ENCODE measurements at places on chromosomes 16 and 17.

- DNase-seq, result peak; percentile 31
Measured at GRCh38 chr17:40646791-40647623, 611 bp downstream of the SMARCE1 start.

DNA sequence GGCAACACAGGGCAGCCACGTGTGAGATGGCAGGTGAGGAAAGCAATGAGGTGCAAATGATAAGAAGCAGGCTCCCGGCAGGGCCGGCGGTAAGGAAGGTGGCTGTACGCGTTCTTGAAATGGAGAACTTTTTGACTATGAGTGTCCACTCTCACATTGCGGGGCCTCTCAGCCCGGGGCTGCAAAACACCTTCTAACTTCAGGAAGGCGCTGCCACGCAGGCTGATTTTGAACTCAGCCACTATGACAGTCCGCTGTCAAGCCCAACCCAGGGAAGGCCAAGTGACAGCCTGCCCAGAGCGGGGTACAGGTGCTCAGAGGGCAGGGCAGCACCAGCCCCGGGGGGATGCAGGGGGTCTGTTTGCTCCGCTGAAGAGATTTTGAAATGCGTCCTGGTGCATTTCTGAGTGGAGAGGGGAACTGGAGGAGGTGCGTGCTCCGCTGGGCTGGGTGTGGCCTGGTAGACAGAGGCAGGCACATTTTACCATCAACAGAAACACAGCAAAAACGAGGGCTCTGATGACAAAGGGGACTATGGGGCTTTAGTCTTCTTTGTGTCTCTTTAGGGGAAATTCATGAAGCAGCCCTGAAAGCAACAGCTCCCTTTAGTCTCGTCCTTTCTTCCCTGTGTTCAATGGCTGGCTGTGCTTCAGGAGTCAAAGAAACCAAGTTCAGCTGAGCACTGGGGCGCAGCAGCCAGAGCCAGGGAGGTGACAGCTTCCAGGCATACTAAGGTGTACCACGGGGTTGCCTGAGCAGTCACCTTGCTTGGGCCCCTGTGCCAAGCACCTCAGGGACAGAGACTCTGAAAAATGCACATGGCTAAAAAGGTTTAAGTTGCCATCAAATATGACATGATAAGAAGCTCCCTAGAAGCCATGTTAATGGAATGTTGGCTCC lies 14.6 kb upstream of the SREBF1 start:
- no peak for DNase-seq

DNA sequence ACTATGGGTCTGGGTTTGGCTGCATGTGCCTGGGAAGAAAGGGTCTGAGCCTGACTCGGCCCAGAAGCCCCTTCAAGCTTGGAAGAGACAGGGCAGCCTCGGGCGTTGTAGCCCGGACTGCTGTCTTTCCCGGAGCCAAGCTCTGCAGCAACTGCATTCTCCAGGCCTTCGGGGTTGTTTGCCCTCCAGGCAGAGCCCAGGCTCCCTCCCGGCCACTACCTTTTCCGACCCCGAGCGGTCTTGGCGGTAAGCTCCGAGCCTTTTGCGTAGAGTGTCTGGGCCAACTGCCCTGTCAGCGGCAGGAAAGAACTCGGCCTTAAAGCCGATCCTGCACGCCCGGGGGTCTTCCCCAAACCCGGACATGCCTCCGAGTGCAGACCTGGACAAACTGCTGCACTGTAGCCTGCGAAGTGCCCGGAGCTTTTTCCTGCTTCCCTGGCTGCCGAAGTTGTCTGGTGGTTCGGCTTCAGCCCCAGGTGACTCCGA lies 1.3 kb downstream of the LHX1 start:
- DNase-seq, result no peak

DNA sequence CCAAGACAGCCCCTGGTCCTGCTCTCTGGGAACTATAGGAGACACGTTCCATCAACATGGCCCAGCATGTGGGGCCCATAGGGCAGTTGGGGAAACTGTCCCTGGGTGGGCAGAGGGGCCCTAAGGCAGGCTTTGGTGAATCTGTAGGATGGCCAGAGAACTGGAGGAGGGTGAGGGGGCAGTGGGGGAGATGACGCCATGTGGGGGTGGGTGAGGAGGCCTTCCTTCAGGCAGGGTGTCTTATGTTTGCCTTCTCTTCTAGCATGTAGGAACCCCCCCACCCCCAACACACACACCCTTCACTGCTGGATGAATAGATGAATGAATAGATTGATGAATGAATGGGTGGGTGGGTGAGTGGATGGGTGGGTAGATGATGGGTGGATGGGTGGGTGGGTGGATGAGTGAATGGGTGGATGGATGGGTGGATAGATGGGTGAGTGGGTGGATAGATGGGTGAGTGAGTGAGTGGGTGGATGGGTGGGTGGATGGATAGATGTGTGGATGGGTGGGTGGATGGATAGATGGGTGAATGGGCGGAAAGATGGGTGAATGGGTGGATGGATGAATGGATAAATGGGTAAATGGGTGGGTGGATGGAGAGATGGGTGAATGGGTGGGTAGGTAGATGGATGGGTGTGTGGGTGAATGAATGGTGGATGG lies 2.5 kb upstream of the CBFA2T3 start:
- no peak for DNase-seq

DNA sequence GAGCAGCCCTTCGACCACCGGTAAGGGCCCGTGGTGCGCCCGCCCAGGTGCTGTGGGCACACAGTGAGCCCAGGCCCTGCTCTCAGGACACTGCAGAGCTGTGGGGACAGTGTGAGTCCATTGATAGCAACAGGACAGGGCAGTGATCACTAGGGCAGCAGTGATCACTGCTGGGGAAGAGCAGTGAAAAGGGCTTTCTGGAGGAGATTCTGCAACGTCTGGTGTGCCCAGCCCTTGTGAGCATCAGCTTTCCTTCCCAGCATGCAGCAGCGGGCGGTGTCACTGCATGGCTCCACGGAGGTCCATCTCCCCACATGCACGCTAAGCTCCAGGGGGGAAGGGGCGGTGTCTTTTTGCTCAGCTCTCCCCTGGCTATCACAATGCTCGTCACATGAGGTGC lies 32.1 kb downstream of the MAP1LC3B start:
- DNase-seq, result no peak

DNA sequence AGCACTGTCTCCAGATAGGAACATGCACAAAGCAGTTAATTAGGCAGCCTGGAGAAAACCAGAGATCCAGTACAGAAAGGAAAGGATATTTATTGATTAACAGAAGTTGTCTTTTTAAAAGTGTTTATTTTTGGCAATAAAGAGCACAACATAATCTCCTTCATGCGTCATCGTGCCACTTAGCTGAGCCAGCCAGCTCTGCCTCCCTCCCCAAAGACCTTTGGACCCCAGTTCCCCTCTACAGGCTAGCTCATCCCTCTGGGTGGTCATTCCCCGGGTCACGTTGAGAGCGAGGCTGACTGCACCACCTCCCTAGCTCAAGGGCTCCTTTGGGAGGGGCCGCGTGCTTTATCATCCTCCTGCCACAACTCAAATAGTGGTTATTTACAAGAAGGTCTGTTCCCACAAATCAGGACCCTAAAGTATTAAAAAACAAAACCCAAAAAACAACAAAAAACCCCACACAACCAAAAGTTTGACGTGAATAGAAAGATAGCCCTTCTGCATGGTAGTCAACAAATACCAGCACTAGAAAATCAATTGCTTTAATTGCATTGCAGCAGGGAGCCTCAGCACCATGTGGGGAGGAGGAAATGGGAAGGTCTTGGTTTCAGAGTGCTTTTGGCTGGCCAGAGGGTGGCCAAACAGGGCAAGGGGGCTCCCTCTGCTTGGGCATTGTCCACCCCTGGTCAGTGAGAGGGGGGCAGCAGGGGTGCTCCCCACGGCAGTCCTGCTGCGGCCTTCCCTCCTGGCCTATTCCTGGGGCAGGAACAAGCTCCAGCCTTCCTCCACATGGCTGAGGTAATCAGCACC lies 9.6 kb downstream of the POLR2C start:
- DNase-seq, result no peak

- DNase-seq, result no peak
Measured at GRCh38 chr16:568401-569258, 1.1 kb upstream of the PIGQ start.

- DNase-seq, result no peak
Measured at GRCh38 chr17:17410357-17410756, 66.4 kb upstream of the MED9 start.

GRCh38 chr17:16380640-16381495 lies at the start of gene UBB:
TSS of gene UBB (plus strand) at chr17:16381091. CDS start at chr17:16381908, 817 bp downstream.
- peak; percentile 92 for DNase-seq

DNA sequence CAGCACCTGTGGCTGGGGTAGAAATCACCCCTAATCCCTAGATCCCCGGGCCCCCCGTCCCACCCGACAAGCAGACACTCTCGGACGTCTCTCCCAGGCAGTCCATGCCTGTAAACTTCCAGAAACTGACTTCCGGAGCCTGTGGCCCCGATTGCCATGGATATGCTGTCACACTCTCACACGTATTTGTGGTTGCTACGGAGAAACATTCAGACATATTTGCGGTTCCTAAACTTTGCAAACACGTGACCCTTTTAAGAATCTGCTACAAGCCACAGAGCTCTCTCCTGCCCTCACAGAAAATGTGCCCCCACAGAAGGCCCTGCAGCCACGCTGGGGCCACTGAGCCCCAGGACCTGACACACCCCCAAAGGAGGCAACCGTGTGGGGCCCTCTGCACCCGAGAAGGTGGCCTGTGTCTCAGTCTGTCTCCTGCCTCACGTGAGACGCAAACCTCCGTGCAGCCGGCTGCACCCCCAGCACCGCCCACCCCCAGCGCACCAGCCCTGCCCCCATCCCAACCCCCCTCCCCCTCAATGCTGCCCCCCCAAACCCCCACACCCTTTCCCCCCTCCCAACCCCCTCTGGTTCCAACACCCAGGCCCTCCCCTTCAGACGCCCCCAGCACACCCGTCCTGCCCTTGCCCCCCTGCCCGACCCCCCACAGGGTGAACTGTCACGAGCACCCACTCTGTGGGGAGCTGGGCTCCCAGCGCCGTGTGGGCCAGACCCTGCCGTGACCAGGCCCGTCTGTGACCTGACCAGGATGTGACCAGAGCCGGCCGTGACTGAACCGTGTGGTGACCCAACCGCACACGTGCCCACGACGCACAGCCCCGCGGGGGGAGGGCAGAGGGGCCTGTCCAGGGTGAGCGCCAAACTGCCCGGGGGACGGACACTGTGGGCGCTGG lies 66.3 kb upstream of the METRNL start:
- no peak for DNase-seq

DNA sequence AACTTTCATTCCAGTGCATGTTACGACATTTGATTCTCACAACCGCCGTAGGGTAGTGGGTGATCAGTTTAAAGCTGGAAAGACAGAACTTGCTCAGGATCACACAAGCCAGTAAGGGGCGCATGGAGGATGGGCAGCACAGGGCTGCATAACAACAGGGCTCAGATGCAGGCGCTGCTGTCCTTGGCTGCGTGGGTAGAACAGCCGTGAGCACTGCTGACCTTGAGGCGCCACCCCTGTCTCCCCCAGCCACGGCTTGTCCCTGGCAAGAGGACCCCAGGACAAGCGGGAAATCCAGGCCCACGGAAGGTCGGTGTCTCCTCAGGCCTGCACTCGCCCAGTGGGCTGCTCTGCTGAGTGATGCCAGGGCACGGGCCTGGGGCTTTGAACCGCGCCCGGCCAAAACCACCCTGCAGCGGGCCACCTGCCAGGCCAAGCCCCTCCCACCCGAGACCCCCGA lies 84.7 kb downstream of the LMF1 start:
- DNase-seq, result no peak

GRCh38 chr16:4239020-4239419 lies 2.9 kb downstream of the SRL start:
- no peak for DNase-seq

GRCh38 chr17:69870751-69871199 lies 204.2 kb upstream of the KCNJ16 start:
- no peak for DNase-seq

GRCh38 chr17:35129154-35129972 lies 7.9 kb downstream of the FNDC8 start:
- no peak for DNase-seq

GRCh38 chr16:58516768-58517107 lies 1.4 kb downstream of the SETD6 start:
- DNase-seq, result no peak

DNA sequence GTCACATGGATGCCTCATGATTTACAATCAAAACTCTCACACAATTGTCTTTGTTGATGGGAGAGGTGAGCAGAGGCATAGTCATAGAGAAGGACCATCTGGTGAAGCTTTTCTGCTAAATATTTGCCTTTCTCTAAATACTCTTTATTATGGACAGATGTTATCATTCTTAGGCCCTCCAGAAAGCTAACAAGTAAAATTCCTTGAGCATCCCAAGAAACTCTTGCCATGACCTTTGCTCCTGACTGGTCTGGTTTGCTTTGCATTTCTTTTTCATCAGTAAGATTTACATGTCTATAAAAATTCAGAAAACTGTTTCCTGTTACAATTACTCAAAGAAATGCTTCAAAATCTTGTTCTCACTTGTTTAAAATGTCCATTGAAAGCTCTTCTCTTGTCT lies 1336.6 kb upstream of the CDH8 start:
- DNase-seq, result no peak

DNA sequence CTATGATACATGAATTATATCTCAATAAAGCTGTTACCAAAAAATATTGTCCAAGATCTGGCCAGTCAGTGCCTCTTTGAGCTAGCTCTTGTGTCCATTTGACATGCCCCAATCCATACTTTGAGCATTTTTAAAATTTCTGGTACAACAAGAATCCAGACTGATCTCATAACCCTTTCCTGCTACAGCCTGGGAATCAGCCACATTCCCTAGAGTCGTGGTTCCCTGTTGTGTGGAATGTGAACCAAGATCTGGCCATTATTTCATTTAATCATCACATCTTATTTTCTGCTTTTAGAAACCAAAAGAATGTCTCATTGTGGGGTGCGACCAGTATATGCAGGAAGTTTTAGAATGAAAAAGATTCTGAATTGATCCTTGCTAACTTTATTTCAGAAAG lies 34.3 kb upstream of the RPRML start:
- DNase-seq, result no peak

- DNase-seq, result no peak
Measured at GRCh38 chr17:64992325-64992802, 64.2 kb downstream of the GNA13 start.

DNA sequence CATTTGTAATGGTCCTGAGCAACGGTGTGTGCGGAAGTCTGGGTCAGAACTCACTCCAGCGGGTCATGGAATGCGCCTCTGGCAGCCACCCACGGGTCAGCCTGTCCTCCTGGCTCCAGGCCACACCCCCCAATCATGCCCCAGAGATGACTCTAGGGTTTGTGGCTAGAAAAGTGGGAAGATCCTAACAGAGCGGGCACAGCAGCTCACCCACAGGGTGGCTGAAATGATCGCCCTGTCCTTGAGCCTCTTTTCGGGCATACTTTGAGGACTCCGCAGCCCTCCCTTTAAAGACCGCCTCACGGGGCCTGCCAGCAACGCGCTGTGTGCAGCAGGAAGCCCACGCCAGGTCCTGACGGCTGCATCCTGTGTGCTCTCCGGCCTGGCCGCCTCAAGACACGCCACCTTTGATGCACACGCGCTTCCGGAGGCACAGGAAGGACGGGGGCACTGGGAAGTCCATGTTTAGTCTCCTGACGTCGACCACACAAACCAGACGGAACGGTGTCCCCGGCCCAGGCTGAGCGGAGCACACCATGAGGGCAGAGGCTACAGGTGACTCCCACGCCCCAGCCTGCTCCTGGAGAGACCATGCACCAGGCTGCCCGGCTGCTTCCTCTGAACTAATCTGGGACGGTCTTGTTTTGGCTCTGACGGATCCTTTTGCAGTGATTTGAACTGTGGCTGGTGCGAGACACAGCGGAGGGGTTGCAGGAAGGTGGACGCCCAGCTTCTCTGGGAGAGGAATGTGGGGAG lies 92.9 kb downstream of the TBC1D16 start:
- no peak for DNase-seq
